ENCODE measurements at places on chromosomes 5 and 9.

- peak; percentile 74 for DNase-seq
Measured at GRCh38 chr9:10612641-10613398, at the start of gene PTPRD. Gene PTPRD, minus strand, starts transcription at chr9:10613002.

DNA sequence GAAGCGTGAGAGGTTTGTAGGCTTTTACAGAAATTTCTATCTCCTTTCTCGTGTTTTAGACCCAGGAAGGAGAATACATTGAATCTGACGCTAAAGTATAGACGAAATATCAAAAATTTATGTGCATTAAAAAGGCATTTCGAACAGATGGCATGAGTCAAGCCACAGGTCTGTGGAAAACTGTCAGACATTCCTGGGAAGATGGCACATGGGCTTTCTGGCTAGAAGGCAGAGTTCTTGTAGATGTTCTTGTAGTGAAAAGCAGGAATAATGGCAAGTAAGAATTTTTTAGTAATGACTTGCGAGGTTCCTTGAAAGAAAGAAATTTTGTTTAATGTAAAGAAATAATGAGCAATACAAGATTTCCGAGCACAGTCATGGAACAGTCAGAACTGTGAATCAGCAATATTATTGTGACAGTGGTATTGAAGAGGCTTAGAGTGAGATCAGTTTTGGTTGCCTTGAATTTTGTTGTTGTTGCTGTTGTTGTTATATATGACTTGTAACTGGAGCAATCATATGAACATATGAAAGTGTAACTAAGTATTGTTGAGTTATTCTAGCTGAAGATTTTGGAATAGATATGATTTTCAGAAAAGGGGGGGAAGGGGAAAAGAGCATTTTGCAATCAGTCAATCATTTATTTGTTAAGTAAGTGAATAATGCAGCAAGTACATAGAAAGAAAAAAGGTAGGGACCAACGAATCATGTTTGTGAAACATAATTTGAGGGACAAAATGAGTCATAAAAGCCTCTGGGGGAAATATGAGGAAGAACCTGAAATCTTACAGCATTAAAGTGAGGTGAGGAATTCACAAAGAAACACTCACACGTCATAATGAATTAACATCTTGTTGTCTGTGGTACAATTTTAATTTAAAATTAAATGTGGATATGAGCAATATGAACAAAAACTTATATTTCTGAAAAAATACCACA is 339.0 kb upstream of the CTNND2 start:
- DNase-seq, result no peak

DNA sequence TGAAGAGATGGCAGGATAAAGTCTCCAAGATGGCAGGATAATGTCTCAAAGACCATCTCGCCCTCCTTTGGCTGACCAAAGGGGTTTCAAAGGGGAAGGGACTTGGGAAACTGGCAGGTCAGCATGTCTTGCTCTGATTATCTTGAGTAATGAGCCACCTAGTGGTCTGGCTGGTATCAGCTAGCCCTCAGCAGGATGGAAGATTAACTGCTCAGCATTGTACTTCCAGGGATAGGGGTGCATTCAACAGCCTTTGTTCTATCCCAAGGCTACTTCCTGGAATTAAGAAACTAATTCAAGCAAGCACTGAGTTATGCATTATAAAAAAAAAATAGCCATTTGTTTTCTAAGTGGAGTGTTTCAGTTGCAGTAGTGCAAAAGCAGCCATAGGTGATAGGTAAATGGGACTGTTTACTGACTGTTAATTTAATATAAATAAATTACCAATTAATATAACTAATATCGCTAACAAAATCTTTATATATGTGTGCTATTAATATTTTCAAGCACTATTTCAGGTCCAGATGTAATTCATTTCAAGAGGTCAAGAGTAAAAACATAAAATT is 555.5 kb downstream of the CDH9 start:
- no peak for DNase-seq

DNA sequence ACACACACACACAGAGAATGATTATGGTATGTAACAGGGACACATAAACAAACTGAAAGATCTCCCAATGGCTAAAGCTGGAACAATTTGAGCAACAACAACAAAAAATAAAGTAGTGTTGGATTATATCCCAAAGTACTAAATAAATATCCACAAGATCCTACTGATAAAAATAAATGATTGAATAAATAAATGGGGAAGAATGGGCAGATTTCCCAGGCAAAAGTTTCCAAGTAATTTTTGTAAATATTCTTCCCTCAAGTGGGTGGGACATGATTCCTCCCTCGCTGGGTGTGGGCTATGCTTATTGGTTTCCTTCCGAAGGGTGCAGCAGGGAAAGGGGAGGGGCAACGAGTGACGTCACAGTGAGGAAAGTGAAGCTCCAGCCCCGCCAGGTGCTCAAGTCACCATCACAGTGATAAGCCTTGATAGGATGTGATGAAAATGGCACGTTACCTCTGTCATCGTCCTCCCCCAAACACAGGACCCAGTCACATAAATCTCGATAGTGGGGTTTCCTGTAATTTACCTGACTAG is 295.3 kb downstream of the DRD1 start:
- DNase-seq, result no peak

DNA sequence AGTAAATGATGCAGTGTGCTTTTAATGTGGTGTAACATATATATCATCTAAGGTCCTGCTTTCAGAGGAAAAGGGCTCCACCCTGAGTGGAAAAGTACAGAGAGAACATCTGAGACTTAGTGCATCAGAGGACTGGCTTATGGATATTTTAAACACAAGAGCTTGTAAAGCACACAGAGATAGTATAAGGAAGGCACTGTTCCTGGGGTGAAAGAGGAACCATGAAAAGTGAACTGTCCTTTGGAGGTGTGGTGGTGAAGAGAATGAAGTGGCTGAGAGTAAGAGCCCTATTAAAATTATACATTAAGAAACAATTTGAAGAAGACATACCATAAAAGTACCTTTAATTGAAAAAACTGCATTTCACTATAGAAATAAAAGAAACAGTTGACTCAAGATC is 68.9 kb downstream of the CSF2 start:
- DNase-seq, result no peak

DNA sequence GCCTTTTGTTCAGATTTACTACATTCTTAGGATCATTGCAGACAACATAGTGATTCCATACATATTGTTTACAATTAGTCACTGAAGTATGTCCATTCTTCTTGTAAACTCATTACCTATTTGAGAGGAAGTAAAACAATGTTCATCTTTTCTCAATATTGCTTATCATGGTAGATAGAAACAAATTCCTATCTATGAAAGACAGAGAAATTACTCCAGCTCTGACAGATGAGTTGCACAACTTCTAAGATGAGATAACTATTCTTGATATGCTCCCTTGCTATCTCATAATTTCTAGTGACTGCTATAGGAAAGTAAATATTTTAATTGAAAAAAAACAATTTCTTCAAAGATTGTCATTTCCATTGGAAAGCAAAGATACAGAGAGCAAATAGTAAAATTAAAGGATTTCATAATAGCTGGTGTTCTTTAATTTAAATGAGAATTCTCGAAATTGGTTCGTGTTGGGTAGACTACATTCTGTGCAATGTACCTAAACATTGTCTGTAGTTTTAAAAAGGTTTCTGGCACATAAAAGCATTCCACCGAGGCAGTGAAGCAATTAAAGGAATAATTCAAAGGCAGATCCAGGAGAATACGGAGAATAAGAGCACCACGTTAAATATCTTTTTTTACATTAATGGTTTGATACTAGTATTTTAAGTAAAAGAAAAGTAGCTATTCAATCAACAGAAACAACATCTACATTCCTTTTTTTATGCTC is 1029.1 kb upstream of the ACO1 start:
- no peak for DNase-seq

DNA sequence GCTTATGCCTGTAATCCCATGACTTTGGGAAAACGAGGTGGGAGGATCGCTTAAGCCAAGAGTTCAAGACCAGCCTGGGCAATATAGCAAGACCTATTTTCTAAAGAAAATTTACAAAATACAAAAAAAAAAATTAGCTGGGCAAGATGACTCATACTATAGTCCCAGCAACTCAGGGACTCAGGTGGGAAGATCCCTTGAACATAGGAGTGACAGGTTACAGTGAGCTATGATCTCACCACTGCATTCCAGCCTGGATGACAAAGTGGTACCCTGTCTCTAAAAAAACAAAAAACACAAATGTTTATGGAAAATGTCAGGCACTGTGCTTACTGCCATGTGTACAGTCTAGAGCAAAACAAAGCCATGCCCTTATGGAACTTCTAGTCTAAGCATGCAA is 823.3 kb upstream of the DMAC1 start:
- DNase-seq, result no peak

GRCh38 chr9:71826279-71826678 is 58.0 kb upstream of the CEMIP2 start:
- DNase-seq, result no peak

DNA sequence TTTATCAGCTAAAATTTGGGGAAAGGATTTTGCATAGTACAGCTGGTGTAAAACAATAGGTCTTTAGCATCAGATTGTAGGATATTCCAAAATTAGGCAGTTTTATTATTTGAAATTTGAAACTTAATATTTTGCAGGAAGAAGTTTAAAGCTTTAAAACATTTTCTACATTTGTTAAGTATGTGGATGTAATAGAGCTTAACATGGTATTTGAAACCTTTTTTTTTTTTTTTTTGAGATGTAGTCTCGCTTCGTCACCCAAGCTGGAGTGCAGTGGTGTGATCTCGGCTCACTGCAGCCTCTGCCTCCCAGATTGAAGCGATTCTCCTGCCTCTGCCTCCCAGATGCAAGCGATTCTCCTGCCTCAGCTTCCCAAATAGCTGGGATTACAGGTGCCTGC is 2.9 kb downstream of the DENND4C start:
- DNase-seq, result no peak

DNA sequence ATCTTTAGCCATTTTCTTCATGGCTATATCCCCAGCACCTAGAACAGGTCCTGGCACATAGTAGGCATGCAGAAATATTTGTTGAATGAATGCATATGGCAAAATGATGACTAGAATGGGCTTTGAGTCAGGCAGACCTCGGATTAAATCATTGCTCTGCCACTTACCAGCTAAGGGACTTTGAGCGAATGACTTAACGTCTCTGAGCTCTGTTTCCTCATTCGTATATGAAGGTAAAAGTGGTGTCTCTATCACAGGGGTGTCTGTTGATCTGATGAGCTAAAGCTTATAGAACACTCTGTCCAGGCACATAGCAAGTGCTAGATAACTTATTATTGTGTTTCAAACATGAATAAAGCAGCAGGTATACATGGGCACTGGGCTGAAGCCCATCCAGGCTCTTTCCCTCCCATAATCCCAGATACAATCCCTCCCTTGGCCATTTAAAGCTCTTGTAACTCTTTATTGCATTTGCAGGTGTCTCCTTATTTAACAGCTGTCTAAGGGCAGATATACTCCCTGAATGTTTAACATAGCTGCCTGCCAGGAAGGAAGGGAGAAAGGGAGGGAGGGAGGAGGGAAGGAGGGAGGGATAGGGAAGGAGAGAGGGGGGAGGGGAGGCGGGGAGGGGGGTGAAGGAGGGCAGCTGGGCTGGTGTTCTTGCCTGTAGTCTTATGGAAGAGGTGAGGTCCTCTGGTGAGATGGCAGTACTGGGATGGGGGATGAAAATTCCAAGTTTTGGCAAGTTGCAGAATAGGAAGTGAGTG is 23.2 kb upstream of the STXBP1 start:
- peak; percentile 63 for DNase-seq

- DNase-seq, result no peak
Measured at GRCh38 chr5:98796197-98796972, 22.9 kb downstream of the RGMB start.

DNA sequence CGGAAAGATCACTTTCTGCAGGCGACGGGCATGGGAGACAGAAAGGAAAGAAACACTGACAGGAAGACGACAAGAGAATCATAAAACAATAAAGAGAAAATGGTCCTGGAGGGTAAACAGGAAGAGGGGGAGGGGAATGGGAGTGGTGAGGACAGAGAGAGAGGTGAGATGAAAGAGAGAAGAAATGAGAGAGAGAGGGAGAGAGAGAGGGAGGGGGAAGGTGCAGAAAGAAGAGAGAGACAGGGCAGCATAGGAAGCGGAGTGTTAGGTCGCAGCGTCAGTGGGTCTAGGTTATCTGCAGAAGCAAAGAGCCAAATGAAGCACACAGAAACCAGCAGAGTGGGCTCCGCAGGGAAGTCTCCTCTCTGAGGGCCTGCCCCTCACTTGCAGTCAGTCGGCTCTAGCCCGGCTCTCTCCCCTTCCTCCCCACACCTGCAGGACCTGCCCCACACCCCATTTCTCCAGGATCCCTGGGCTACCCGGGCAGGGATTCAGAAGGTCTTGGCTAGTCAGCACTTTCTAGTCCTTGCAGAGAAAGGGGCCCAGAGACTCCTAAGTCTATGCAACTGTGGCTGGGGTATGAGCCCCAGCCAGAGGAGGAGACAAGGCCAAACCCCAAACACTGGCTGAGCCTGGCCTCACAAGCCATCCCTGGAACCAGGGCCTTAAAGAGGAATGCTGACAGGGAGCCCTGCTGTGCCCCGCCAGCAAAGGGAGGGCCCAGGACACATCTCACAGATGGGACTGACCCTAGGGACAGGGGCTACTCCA is 29.7 kb upstream of the MEIKIN start:
- no peak for DNase-seq

- DNase-seq, result peak; percentile 12
Measured at GRCh38 chr9:9100070-9100469, 1300.5 kb upstream of the DMAC1 start.

DNA sequence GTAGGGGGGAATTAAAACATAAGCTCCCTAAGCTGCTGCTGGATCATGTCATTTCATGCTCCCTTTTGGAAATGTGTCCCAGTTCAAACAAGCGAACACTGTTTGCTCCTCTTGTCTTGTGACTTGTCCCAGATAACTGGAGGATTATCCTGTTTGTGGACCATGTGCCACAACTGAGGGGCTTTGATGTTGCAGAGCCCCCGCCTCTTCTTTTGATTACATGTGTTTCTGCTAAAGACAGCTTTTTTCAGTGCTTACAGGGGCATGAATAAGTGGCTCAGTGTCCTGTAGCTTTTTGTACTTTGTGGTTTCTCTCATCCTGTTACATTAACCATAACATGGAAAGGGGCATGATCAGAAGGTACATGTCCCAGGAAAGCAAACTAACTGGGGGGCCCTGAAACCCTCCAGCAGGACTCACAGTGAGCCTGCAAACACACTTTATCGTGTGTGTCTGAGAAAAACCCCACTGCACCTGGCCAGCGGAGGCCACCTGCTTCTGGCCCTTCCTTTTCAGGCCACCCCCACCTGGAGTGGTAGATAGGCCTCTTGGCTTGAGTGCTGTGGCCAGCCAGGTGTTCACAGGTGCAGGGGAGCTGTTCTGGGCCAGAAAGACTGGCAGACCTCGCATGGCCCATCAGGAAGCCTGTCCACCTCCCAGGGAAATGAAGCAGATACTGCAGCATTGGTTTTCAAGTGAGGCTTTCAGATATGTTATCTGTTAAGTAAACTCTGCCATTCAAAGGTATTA is 285.6 kb downstream of the FANCC start:
- no peak for DNase-seq

DNA sequence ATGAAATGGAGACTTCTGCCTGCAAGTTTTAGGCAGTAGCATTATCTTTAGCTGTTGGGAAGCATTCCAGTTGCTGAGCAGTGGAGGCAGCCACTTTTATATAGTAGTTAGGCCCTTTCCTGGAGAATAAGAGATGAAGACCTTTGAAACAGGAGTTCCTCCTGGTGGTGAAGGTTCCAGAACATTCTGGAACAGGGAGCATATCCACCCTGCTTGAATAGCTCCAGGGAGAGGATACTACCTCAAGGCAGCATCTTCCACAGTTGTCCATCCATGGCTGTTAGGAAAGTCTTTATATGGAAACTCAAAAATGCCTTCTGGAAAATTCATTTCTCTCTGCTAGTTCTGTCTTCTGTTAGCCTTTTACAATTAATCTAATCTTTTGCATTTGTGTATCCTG is 3.0 kb downstream of the ASPN start:
- no peak for DNase-seq

GRCh38 chr5:57539281-57539701 is 56.7 kb upstream of the ACTBL2 start:
- DNase-seq, result no peak

All from NCI-H2171 (cell line).